ENCODE measurements at places on chromosomes 3 and 15. TPM values are rescaled to one million over a fixed set of nuclear protein-coding genes. Genes with fewer than 3 reads are reported as not detected.

GRCh38 chr15:82146990-82147461 lies 101.2 kb upstream of the MEX3B start:
- no peak for DNase-seq

DNA sequence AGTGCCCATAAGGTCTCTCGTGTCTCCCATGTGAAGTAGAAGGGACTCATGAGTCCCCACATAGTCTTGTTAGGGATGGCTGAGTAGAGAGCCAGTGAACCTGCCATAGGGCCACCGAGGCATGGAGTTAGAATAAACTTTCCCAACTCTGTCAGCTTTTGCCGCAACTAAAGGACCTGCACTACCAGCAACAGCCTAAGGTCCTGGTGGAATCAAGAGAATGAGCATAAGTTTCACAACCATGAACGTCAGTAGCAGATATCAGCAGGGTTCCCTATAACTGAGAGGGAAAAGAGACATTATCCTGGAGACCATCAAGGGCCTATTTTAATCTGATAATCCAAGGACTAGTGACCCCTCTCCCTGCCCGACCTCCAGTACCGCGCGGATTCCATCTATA lies 60.3 kb upstream of the FNDC3B start:
- DNase-seq = no peak

DNA sequence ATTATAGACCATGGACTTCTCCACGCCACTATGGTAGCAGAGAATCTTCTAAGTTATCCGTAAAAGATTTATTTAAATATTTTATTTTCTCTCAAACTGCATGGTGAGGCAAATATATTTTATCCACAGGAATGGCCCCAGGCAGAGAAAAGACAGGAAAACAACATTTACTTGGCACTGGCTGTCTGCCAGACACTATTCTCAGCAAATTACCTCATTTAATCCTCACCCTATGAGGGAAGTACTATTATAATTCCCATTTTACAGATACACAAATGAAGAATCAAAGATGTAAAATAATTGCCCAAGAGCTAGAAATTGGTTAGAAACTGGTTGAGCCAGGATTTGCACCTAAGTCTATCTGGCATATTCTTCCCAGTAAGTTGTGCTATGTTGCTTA lies 361.4 kb upstream of the IL12A start:
- no peak for DNase-seq

- DNase-seq = no peak
Measured at GRCh38 chr3:159277814-159278213, 476.0 kb downstream of the MFSD1 start.

GRCh38 chr15:101084801-101085200 lies 165.6 kb downstream of the LRRK1 start:
- DNase-seq = no peak

DNA sequence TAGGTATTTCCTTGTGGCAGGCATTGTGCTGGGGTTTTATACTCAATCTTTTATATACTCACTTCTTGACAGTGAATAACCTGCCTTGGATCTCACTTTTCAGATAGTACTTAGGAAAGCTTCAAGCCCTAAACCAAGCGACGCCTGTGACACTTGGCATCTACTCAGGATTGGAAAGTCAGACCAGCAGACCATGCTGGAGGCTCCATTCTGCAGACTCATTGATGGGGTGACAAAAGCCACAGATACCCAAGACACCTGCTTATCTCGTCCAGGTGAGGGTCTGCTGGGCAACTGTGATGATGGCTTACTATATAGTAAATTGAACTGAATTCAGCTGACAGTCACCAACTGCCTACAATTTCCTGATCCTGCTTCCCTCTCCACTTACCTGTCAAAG lies 79.4 kb upstream of the MRPS22 start:
- DNase-seq = no peak

DNA sequence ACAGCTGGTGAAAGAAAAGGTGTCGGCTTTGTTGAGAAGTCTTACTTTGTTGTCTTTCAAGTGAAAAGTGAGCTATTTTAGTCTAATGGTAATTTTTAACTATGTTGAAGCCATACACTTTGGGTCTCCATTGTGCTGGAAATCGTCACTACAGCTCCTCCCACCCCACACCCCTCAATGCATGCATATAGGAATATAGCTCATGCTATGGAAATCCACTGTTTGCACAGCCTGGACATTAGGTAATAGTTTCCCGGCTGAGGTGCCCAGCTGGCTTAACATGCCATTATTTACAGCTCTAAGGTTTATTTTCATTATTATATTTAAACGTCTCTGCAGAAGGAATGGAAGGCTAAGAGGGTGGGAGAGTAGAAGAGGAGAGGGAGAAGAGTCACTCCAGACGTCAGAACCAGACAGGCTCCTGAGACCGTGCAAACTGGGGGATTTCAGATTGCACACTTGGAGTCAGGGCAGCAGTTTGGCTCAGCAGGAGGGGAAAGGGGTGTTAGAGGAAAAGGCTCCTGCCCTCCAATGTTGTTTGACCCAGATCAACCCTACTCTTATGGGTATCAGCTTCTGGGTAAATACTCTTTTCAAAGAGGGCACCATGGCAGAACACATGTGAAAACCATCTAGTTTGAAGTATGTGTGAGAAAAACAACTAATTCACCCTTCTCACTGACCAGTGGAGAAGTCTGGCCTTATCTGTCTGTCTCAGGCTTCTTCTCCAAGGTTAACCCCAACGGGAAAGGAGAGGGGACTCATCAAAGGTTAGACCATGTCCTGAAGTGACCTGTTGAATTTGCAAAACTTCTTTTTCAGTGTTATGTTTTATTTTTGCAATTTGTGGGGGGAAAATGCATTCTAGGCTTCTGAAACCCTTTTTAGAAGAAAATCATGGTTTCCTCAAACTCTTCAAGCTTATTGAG lies 218.7 kb upstream of the CTDSPL start:
- DNase-seq = no peak

GRCh38 chr3:45689787-45690145 lies 570 bp downstream of the SACM1L start:
- DNase-seq = no peak

DNA sequence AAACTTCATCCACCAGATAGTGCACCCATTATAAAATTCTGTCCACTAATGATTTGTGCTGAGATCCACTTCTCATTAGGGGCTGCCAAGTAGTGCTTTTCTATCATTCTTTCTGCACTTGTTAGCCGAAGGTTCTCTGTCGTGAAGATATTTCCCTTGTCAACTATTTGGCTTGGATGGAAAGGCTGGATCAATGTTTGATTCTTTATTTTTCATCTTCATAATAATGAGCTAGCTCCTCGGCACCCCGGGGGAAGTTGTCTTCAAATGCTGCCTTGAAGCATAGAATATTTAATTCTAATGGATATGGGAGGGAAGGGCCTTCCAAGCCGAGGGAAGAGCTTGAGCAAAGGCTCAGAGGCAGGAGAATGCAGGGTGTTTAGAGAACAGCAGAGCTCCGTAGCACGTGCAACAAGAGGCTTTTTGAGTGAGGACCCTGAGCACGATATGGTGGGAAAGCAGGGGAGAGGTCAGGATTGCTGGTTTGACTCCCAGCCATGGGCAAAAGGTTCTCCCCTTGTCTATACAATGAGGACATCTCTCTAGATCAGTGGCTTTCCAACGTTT lies 16.3 kb upstream of the MUC20 start:
- no peak for DNase-seq

- DNase-seq = no peak
Measured at GRCh38 chr15:85607141-85607806, 187.5 kb downstream of the KLHL25 start.

DNA sequence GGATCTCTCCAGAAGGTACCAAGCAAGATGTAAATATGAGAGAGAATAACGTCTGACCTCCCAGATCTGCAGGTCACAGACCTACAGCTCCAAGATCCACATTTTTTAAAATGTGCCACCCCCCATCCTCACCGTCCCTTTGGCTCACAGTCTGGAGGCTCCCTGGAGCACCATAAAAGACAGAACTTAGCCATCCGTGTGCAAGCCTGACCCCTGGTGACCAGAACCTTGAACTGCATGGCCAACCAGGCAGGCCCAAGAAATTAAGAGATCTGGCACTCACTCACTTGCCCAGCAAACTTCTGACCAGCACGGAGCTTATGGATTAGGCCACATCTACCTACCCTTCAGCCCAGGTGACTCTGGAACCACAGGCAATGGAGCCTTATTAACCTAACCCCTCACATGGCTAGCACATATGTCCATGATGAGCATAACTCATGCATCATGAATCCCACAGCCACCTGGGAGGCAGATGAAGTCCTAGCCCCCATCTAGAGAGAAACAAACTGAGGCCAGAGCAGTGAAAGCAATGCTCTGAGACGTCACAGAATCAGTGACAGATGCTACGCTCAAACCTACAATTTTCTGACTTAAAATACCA lies 275.3 kb downstream of the UACA start:
- peak; percentile 47 for DNase-seq

- DNase-seq = no peak
Measured at GRCh38 chr3:113664523-113665094, 31.8 kb downstream of the USF3 start.

GRCh38 chr15:74497584-74497983 lies 36.6 kb upstream of the UBL7 start:
- DNase-seq = no peak

DNA sequence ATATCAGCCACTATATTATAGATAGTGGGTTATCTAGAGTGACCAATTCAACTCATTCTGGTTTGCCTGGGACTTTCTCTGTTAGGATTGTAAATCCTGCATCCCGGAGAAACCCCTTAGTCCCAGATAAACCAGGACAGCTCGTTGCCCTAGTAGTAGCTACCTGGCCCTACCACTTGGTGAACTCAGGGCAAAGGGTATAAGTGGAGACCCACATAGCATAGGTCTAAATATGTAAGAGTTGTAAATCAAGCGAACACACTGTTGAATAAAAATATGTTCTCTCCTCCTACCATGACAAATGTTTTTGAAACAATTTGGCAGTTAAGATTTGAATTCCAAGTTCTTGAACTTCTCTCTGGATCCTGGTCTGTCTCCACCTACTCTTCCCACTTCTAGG lies 15.7 kb upstream of the LMCD1 start:
- no peak for DNase-seq

DNA sequence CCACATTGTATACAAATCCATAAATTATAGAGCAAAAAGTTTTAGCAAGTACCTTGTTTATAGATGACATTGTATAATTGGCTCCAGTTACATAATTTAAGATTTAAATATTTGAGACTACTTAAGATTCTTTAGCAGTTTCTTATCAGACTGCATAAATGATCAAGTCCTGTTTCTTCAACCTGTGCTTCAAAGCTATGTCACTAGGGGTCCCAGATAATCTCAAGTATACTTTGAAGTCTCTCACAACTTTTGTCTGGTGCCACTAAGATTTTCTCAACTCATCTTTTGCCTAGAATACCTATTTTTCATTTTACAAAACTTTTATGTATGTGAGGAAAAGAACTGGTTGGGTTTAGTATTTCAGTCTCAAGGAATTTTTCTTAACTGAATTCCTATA lies 205.5 kb downstream of the STAG1 start:
- DNase-seq = peak; percentile 11

- DNase-seq = no peak
Measured at GRCh38 chr3:94001191-94001590, 21.2 kb downstream of the ARL13B start.

DNA sequence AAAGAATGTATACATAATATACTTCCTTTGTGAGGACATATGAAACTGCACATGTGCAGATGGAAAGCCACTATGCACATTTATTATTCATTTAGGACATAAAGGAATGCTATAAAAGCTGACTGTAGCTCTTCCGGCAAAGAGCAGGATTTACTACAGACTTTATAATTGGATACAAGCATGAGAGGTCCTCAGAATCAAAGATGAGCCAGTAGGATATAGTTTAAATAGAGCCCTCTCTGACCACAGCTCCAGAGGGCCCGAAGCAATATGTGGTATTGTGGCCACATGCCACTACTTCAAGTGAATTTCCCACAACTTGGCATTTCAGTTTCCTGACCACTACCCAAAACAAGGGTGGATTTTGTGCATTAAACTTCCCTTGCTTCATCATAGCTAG lies 140.9 kb downstream of the ATP8B4 start:
- no peak for DNase-seq

- no peak for DNase-seq
Measured at GRCh38 chr3:47512416-47513124, 942 bp downstream of the ELP6 start.

DNA sequence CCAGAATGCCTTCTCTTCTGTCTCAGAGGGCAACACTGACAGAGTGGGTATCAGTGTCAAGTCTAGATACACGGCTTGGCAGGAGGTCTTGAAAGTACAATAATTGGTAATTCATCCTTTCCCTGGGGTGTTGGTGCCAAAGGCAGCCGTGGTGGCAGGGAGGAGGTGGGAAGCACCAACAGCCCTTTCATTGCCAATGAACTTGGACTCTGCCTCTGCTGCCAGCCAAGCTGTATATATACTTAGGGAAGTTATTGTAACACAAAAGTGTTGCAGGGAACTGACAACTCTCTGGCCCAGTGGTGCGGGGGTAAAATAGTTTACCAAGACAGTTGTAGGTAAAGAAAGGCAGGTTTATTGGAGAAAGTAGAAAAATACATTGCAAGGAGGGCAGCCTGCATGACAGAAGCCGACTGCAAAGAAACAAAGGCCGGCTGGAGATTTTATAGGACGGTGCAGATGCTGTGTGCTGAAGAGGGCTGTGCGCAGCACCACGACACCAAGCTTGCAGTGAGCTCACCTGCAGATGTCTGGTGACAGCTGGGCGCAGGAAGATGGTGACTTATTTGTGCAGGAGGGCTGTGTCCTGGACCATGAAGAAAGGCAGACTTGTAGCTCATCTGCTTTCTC lies 4.0 kb upstream of the FAM3D start:
- DNase-seq = no peak

DNA sequence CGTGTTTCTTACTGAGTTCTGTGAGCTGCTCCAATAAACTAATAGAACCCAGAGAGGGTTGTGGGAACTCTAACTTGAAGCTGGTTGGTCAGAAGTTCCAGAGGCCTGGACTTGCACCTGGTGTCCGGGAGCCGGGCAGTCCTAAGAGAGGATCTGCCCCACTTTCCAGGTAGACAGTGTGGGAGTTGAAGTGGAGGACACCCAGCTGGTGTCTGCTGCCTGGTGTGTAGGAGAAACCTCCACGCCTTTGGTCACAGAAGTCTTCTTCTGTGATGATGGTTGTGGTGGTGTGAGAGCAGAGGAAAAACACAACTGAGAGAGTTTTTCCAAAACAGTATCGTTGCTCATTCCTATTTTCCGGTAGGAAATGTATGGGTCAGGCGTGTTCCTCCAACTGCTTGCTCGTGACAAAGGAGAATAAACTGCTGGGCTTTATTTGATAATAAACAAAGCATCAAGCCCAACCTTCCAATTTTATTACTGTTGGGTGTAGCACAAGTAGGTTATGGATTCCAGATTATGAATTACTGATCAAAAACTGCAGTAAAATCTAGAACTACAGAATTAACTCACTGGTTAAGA lies 137.0 kb downstream of the KLF13 start:
- DNase-seq = no peak

Gene IL17RD
- total RNA-seq = not detected

Gene IMP3
- total RNA-seq = 95.7 TPM

Gene AP3B2
- 1.7 TPM for total RNA-seq

Gene ERC2
- total RNA-seq = not detected

Gene LRRC2
- 0.33 TPM for total RNA-seq

Gene WNT7A
- total RNA-seq = 9.6 TPM

Gene TEX55
- not detected for total RNA-seq

Gene ZPLD1
- total RNA-seq = not detected

Gene IQCF5
- total RNA-seq = not detected
